ENCODE measurements at places on chromosomes 1 and 21. TPM values are rescaled to one million over a fixed set of nuclear protein-coding genes. Genes with fewer than 3 reads are reported as not detected.

Gene S100A6
- total RNA-seq, result 1,986 TPM

Gene ATP1A4
- total RNA-seq, result not detected

Gene SPRR2G
- not detected for total RNA-seq

Gene SLAMF7
- total RNA-seq, result 0.21 TPM

Gene GJA5
- total RNA-seq, result not detected

Gene RAB42
- 4.2 TPM for total RNA-seq

Gene PLA2G2C
- total RNA-seq, result not detected

Gene PLEKHG5
- total RNA-seq, result 6.8 TPM

Gene DSCAM
- total RNA-seq, result not detected

Gene S100A12
- total RNA-seq, result not detected

Gene URB1
- total RNA-seq, result 18.1 TPM

Gene SIK1
- 32.3 TPM for total RNA-seq

Gene LAPTM5
- 1.9 TPM for total RNA-seq

Gene OR4F16
- total RNA-seq, result not detected

Gene ARHGEF19
- total RNA-seq, result 21.6 TPM

Gene C1QC
- 0.64 TPM for total RNA-seq

Gene OLIG2
- total RNA-seq, result not detected

Gene TAL1
- total RNA-seq, result 0.05 TPM

Gene RHEX
- not detected for total RNA-seq

Gene CBR3
- total RNA-seq, result 1.6 TPM

Gene SLC45A1
- 11.3 TPM for total RNA-seq

Gene NR5A2
- total RNA-seq, result 4.3 TPM

Gene DISP3
- 1.1 TPM for total RNA-seq

Gene CCNL2
- total RNA-seq, result 297 TPM

Gene FMO4
- 0.33 TPM for total RNA-seq
